ENCODE measurements at places on chromosomes 3 and 15.
A peak's percentile ranks its signal among the peaks of the same experiment; 100 is the strongest.

- no peak for DNase-seq
Observed at GRCh38 chr15:68369931-68370767, 61.8 kb downstream of the ITGA11 start.

DNA sequence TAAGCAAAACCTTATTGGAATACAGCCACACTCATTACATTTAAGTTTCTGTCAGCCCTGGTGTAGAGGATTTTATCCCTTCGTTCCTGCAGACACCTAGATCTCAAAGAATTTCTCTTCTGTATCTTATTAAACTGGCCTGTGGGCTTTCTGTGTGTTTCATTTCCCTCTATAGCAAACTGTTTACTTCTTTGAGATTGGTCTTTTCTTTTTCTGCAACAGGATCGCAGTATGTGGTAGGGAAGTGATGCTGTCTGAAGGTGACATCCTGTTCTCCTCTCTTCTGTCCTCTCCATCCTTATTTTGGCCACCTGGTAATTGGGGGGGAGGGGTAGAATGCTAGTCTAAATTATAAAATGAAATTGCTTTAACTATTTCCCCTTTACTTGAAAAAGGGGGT, 25.5 kb downstream of the ATP1B3 start:
- no peak for DNase-seq

DNA sequence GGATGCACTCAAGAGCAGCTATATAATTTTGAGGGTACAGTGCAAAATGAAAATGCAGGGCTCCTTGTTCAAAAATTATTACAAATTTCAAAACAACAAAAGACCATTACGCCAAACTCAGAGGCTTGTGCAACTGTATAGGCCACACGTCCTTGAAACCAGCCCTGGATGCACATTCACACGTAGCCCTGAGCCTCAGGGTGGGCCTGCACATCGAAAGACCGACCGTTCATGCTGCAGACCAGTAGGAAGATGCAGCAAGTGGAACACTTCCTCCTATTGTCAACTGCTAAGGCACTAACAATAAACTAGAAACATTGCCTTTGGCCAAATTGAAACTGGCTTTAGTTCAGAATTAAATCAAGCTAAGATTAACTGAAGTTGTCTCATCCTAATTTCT, 174.7 kb downstream of the SHOX2 start:
- DNase-seq, result no peak

- no peak for DNase-seq
Observed at GRCh38 chr3:194272861-194273742, 78.0 kb downstream of the CPN2 start.

DNA sequence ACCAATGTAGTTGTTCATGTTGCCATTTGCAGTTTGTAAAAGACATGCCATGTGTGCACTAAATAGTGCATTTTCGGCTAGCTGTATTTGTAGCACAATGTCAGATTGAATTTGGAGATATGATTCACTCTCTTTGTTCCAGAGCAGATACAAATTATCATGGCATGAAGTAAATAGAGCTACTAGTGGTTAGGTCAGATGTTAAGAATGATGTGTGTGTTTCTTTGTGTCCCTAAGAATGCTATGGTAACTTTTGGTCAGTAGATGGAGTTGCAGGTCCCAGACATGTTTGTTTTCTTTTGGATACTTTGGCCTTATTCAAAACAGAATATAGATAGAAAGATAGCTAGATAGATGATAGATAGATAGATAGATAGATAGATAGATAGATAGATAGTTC, 595.8 kb downstream of the NLGN1 start:
- DNase-seq, result no peak

DNA sequence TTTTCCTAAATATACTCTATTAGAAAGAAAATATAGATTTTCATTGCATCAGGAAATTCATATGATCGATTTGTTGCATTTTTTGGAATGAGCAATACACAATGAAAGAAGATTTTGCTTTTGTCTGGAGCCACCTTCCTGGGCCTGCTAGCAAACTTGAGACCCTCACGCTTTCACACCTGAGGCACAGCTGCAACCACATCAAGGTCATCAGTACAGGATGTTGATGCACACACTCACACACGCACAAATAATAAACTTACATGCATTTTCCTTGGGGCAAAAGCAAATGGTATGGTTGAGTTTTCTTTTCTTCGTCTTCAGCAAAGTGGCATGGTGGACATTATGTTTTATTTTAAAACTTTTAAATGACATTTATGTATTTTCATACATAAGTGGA, 64.8 kb upstream of the SATB1 start:
- DNase-seq, result no peak

- no peak for DNase-seq
Observed at GRCh38 chr15:80825361-80826030, 46.3 kb downstream of the CEMIP start.

DNA sequence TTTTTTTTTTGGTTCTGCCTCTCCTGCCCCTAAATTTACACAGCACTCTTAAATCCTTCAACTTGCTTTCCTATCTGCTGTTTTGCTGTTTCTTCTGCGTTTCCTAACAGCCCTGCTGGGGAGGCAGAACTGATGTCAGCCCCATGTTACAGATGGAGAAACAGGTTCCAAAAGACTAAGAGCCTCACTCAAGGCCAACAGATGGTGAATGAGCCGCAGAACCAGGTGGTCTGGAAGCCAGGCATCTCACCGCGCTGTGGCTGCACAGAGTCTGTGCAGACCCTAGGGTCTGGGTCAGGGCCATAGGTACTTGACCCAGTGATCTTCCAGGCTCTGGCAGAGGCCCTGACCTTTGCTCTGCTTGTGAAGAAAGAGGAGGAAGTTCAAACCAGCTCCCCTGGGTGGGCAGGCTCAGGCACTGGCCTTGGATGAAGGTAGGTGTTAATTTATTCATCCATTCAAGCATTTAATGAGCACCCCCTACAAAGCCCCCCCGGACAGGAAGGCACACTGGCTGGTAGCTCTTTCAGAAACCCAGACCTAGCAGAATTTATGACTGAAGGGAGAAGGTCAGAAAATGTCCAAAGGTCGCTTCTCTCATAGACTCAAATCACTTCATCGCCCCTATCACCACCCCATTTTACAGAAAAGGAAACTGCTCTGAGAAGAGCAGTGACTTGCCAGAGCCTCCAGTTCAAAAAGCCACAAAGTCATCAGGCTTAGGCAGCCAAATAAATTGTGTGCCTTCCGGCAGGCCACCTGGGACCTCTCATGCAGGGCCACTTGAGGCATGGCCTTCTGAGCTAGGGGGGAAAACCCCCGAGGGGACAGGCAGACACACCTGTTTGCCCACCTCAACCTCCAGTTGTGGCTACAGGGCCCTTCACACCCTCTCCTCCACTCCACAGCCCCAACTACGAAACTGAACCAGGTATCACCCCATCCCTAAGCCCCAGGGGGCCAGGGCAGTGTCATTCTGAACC, 2.7 kb downstream of the CHDH start:
- no peak for DNase-seq

- no peak for DNase-seq
Observed at GRCh38 chr3:151067158-151067557, 18.3 kb upstream of the MED12L start.

DNA sequence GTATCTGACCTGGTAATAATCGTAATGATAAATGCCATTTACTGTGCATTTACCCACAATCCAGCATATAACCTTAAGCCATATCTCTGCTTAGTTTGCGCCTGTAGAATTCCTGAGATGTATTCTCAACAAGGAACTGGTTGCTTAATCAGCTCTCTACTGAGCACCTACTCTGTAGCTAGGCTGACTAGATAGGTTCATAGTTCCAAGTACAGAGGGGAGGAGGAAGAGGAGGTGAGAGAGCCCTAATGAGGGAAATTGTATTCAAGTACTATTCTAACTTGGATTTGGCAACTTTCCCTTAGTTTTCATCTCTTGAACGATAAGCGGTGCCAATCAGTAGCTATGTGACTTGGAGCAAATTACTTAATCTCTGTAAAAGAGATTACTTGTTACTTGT, 5.6 kb upstream of the AKAP13 start:
- DNase-seq, result no peak

DNA sequence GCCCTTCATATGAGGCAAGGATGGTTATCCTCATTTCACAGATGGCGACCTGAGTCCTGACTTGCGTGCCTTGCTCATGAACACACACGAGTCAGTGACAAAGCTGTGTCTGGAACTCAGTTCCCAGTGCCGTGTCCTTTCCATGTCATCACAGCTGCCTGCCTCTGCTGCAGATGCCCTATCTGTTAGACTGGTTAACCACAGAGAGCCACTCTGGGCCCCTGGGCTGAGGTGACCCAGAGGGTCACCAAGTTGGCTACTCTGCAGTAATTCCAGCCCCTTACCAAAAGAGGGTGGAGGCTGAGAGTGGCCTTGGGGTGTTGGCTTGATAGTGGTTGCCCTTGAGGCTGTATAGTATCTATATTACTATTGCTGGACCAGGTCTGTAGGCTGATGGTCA, 41.0 kb downstream of the RAB11A start:
- no peak for DNase-seq

DNA sequence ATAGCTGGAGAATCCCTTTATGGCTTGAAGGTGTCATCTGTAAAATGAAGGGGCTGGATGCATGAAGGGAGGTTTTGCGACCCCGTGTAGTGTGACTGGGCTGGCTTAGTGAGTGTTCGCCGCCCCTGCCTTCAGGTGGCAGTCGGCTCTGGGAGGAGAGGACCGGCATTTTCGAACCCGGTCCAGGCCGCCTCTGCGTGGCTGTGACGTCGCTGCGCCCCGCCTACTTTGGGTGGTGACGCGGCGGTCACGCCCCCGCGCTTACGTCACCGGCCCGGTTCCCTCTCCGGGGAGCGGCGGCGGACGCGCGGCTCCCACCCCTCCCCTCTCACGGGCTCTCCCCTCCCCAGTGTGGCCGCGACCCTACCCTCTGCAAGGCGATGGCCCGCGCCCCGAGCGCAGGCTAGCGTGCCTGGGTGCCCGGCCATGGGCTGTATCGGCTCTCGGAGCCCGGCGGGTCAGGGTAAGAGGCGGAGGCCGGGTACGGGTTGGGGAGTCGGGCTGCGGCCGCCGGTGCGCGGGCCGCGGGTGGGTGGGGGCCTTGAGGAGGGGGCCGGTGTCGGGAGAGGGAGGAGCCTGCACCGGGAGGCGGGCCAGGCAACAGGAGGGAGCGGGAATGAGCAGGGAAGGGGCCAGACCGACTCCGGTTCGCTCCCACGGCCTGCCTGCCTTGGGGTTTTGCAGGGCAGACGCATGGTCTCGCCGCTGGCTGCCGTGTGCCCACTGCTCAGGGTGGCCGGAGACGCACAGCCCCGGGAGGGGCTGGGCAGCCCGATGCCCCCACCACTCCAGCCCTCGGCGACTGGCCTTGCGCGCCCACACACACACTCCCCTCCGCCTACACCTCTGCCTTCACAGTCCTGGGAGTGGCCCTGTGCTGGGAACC, 1.5 kb upstream of the FAM131A start:
- DNase-seq, result peak; percentile 25

DNA sequence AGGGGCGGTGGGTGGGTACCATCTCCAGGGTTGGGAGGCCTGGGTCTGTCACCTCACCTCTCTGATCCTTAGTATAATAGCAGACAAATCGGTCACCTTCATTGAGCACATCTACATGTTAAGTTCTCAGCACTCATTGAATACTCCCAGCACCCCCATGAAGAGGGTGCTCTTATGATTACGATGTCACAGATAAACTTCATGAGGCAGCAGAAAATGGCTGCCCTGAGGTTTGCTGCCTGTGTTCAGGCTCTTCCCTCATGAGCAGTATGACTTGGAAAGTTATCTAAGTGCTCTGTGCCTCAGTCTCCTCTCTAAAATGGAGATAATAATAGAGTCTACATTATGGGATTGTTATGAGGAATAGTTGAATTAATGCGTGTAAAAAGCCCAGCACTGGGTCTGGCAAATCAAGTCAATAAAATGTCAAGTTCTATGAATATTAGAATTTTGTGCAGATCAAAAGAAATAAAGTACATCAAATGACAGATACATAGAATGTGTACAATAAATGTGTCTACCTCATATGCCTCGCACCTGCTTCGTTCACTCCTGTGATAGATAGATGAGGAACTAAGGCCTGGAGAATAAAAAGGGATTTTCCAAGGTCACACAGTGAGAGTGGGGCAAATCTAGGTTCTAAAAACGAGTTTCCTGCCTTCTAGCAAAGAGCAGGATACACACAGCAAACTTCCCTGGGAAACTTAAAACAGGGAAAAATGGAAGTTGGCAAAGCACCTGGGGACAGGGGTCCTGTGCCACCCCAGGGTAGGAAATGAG, 142.2 kb upstream of the MRPS22 start:
- DNase-seq, result no peak

- no peak for DNase-seq
Observed at GRCh38 chr15:76155731-76156130, 95.9 kb downstream of the TMEM266 start.

All from iPS DF 19.7 (cell line).